ENCODE measurements at places on chromosomes 5 and 9.

DNA sequence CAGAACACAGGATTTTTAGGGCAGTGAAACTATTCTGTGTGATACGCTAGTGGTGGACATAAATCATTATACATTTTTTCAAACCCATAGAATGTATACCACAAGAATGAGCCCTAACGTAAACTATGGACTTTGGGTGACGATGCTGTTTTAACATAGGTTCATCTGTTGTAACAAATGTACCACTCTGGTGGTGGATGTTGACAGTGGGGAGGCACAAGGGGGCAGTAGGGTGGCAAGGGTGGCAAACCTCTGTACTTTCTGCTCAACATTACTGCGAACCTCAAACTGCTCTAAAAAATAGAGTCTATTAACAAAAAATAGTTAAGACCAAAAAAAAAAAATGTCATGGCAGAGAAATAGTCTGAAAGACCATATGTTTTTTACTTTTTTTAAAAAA, 9.1 kb upstream of the MVB12B start:
- DNase-seq: no peak

DNA sequence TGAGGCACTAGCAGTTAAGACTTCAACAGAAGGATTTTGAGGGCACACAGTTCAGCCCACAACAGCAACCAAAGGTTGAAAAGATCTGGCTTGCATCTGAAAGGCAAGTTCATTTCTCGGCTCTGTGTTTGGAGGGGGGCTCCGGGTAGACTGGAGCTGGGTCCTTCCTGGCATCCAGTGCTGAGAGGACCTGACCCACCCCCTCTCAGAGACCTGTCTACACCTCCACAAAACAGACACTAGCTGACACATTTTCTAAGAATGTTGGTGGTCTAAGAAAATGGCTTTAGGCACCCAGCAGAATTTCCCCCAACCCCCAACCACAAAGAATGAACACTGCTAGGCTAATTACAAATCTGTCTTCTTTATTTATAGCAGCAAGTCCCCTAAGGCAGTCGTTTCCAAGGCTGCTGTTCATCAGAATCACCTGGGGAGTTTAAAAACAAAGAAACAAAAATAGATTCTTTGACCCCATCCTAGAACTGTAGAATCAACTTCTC, 6.2 kb upstream of the PTCH1 start:
- DNase-seq: no peak

DNA sequence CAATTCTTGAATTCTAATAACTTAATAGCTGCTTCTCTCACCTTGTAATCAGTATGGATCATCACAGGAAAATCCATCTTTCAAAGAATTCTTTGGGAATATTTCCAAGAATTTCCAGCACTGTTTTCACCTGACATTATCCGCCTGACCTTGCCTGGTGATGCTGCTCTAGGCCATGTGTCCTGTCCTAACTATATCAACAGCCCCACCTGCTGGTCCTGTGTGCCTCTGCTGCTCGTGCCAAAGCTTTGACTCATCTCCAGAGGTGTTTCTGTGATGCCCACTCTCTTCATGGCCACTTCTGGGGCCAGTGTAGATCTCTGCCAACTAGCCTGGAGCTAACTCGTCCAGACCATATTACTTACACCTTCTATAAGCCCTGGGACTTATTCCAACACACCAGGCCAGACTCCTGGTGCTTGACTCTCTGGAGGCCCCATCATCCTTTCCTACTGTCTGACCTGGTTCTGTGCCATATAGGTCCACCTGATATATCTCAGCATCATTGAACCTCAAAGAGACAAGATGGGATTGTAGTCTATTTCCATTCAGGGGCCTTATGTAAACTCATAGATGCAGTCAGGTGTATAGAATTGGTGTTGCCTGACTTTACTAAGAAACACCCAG, 67.5 kb upstream of the CKMT2 start:
- peak; percentile 64 for DNase-seq

DNA sequence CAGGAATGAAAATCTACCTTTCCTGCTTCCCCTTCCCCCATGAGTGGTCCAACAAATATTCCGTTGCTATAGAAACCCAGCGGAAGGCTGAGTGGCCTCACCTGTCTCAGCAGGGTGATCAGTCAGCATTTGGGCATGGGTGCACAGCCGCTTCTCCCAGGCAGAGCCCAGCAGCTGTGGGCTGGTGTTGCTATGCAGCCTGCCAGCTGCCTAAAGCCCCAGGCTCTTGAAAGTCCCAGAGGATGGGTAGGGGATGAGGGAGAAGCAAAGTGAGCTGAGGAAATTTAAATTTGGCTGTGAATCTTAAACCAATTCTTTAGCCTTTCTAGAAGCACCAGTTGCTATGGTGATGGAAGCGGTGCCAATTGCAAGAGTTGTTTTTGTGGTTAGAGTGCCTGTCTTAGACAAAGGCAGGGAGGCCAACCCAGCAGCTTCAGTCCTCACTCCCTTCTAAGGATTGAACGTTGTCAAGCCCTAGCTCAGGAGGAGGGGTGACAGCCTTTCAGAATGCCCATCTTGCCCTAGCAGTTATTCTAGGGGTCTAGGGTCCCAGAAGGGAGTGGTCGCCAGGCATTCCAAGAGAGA, 151.5 kb upstream of the PITX1 start:
- DNase-seq: no peak

DNA sequence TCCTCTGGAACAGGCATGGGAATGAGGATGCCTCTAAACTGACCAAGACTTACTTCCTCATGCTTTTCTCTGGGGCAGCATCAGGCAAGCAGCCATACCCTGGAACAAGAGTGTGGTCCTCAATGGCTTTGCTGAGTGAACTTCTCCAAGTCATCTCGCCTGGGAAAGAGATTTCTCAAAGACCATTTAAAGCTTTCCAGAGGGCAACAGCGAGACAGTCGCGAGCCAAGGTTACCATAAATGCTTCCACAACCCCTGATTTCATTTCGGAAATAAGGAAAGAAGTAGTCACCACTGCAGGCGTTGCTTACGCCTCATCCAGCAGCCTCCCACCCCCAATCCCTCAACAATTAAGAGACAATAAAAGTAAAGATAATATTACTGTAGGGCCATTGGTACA, 1.1 kb upstream of the SNCAIP start:
- no peak for DNase-seq

- no peak for DNase-seq
Observed at GRCh38 chr9:130893341-130894101, 3.1 kb downstream of the QRFP start.

DNA sequence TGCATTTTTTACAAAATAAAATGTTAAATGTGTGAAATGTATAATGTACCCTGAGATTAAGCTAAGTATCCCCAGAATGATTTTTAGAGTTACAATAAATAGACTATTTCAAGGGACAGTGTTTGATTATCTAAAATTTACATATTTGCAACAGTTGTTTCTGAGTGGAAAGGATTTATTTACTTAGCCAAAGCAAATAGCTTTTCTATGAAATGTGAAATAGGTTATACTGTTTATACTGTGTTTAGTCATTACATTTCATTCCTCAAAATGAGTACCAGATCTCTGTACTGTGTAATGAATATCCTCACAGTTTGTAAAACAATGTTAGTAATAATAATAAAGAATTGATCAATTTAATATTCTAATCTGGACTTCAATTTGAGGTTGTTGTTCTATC, 1019.0 kb downstream of the NR2F1-AS1 start:
- DNase-seq: no peak

DNA sequence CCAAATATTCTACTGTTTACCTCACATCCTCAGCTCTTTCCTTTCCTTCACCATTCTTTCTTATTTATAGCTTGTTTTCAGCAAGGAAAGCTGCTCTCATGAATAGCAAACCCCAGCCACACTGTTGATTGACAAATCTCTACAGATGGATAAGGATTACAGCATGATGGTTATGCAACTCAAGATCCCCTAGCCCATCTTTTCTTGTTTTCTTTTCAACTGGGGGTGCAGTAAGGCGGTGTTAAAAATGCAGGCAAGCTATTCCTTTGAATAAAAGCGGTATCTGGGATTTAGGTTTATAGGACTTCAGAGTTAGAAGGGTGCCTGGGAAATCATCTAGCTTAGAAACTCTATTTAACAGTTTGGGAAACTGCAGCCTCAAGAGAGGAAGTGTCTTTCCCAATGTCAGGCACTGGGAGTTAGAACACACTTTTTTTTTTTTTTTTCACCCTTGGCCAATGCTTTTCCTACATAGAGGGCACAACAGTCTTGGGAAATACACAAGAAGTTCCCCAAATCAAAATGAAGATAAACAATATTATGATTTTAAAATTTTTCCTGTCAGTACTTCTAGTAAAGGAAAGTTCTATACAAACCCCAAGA, 2.6 kb downstream of the SPARC start:
- no peak for DNase-seq

- no peak for DNase-seq
Observed at GRCh38 chr9:127546125-127546832, 65.8 kb upstream of the STXBP1 start.

DNA sequence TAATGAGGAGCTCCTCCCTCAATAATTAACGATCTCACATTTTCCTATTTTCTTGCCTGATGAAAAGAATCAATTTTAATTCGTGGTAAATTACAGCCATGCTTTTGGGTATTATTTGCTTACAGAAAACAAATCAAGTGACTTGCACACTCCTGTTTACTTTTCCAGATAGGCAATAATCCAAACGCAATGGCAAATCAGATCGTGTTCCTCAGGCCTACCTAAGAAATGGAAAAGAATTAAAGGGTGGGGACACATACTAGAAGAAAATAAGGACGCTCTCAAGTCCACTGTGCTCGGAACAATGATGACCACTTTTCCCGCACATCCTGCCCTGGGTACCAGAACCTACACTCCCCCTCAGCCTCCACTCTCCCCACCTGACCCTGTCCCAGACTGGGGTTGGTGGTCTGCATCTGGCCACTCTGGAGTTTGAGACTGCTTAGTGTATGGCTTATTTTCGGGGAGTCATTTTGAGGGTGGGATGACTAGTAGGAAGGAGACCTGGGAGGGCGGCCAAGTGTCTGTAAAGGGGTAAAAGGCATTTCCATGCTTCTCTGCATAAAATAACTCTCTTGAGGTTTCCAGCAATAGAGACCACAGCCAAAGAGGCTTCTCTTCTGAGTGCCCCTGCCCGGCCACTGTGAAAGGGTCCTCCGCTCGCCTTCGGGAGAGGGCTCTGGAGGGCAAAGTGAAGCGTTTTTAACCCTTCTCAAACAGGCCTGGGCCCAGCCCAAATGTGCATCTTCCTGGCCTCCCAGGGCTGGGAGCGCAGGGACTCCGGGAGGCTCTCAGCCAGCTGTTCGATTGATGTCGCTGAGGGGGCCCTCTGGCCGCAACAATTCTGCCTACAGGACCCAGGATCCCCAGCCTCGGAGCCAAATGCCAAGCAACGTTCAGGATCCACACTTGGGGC, 4.5 kb upstream of the OTP start:
- no peak for DNase-seq

- no peak for DNase-seq
Observed at GRCh38 chr9:96382175-96382574, 1.3 kb downstream of the SLC35D2 start.
